ENCODE measurements at places on chromosomes 5 and 9. TPM values are rescaled to one million over a fixed set of nuclear protein-coding genes. Genes with fewer than 3 reads are reported as not detected.
A peak's percentile ranks its signal among the peaks of the same experiment; 100 is the strongest.

The CCL27 gene
- total RNA-seq = 1.7 TPM

The GHR gene
- total RNA-seq = not detected

The PCDHAC2 gene
- 6.0 TPM for total RNA-seq

The KCNN2 gene
- 2.3 TPM for total RNA-seq

The RORB gene
- 2.2 TPM for total RNA-seq

The MELK gene
- total RNA-seq = 7.2 TPM

The SLC27A6 gene
- not detected for total RNA-seq

The PIP5K1B gene
- 0.27 TPM for total RNA-seq

The ANKRD31 gene
- total RNA-seq = 0.42 TPM

The RASA1 gene
- 55.1 TPM for total RNA-seq

The C5orf15 gene
- total RNA-seq = 35.7 TPM

The ARAP3 gene
- total RNA-seq = 8.6 TPM

GRCh38 chr5:101897914-101898313 lies 398.2 kb downstream of the SLCO4C1 start:
- DNase-seq = peak; percentile 64

DNA sequence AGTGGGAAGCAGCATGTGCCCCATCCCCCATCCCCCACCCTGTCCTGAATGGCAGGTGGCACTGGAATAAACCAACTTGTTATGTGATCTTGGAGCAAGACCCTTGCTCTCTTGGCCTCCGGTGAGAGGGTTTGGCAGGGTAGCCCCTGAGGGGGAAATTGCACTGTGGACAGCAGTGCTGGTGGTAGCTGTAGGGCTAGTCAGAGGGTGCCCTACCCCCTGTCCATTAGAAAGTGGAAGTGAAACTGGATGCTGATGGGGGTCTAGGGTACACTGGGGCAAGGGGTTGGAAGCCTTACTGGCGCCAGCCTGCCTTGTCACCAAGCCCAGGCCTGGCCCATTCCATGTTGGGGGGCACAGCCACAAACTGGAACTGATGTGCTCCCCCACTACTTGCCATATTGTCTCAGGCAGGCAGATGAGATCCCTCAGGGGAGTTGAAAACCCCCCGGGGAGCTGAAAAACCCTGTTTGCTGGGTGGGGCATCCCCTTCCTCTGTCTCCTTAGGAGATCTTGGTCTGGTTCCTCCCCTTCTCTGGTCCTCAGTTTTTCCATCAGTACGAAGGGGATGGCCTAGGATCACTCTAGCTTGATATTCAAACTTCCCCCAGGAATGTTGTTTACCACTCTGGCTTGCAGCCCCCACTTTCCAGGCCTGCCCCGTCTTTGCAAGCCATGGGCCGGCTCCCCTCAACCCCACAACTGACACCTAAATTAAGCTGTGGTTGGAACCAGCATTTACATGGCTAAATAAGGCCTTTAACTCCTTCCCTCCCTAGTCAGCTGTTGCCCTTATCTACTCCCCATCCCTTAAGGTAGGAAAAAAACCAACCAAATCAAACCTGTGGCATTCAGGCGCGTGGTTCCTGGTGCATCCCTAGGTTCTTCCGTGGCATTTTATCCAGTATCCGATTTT lies 14.4 kb upstream of the SYNPO start:
- no peak for DNase-seq

GRCh38 chr9:84393266-84393950 lies 52.9 kb upstream of the SLC28A3 start:
- DNase-seq = no peak

DNA sequence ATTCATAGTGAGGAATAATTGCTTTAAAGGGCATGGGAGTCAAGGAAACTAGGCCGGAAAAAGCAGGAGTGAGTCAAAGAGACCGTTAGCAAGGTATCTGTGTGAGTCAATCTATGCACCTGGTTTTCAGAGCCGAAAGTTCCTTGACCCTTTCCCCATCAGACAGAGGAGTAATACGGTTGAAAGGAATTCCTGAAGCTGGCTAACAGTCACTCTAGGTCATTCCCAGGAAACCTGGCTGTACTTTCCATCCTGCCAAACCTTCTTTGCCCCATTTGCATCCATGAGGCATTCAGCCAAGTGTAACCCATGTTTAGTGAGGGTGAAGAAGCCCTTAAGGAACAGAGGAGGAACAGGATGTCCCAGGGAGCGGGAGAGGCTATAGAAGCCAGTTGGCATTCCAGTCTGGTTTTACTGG lies 16.2 kb downstream of the RBM18 start:
- no peak for DNase-seq

- DNase-seq = no peak
These were observed 2.3 kb downstream of the ANXA2R start for GRCh38 chr5:43037636-43038495.

GRCh38 chr5:172624083-172624995 lies 16.7 kb upstream of the NEURL1B start:
- no peak for DNase-seq

DNA sequence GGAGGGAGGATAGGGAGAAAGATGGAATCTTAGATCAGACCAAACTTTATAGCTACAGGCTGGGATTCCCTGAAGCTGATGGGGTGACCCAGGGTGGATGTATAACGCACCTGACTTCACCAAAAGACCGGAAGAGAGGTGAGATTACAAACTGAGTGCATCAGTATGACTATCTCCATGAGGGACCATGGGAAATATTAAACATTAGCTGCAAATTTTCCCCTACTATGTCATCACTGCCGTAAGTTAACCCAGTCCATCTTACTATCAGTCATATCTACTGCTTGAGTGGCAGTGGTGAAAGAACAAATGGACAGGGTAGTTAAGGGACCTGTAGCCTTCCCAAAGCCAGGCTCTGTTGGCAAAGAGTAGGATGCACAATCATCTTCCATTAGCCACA lies 368.3 kb downstream of the EFNA5 start:
- no peak for DNase-seq

DNA sequence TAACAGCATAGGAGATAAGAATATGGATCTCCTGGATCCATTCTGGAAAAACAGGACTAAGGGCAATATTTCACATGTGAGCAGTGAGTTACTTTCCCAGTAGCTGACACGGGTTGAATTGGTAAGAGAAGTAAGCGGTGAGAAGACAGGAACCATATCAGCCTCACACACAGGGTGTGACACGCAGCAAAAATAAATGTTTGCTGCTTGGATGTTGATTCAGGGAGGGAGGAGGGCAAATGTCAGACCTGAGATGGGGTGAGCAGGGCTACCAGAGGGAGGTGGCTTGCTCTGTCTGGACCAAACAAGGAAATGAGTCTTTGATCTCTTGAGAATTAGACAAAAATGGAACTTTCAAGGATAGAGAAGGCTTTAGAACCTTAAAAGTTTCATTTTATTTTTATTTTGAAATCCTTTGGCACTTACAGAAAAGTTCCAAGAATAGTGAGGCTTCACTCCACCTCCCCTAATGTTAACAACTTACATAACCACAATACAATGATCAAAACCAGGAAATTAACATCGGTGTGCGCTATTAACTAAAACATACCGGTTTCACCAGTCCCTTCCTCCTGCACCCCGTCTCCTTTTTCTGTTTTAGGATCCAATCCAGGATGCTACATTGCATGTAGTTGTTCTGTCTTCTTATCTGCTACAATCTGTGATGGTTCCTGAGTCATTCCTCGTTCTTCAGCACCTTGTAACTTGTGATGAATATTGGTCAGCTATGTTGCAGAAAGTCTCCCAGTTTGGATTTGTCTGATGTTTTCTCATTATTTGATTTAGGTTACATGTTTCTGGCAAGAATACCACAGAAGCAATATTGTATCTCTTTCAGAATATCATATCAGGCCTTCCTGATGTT lies 20.5 kb upstream of the ARHGEF28 start:
- no peak for DNase-seq

DNA sequence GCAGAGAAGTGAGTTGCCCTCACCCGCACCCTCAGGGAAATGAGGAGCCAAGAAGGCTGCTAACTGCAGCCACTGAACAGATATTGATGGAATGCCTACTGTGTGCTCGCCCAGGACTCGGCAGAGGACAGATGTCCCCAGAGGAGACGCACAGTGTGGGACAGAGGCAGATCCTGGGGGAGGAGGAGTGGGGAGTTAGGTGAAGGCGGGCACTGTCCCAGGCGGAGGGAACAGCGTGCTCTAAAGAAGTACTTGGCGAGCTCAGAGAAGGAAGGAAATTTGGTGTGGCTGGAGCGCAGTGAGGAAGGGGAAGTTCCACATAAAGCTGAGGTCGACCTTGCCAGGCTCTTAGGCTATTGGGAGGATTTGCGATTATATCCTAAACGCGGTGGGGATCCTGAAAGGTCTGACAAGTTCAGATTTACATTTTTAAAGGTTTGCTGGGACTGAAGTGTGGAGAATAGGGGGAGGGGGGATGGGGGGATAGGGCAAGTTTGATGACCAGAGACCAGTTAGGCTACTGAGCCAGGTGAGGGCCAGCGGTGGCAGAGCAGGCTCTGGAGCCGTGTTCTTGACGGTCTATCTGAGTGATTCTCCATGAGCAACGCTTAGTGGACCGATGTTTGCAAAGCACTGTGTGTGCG lies 23.6 kb upstream of the CERCAM start:
- no peak for DNase-seq

- no peak for DNase-seq
These were observed 39.1 kb upstream of the S1PR3 start for GRCh38 chr9:88952086-88952615.

GRCh38 chr5:179195561-179196404 lies 135.6 kb downstream of the ZNF354C start:
- peak; percentile 13 for DNase-seq

DNA sequence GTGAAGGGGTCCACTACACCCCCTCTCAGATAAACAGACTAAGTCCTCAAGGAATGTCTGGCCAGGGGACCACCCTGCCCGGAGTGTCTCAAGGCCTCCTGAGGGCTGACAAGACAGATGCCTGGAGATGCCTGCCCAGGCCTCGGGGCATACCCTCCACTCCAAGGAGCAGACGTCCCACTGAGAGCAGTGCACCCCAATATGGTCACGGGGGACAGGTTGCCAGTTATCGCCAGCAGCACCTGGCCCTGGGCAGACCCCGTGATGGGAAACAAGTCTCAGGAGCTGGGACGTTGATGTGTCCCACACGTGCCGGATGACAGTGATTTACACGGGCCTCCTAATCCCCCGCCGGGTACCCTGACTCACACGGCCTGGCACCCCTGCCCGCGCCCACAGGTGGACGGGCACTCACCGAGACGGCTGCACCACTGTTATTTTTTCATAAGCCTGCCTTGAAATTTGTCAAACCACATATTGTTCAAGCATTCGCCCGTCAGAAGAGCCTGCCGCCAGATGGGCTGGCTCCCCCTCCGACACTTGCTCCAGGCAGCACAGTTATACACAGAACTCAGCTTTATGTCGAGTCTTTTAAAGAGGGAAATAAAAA lies 43.9 kb downstream of the BARX1 start:
- DNase-seq = no peak

GRCh38 chr5:133026664-133027153 lies 360 bp upstream of the ZCCHC10 start:
- DNase-seq = no peak

- DNase-seq = peak; percentile 81
These were observed at the start of gene INSYN2B for GRCh38 chr5:169980418-169981053. Gene INSYN2B, minus strand, starts transcription at chr5:169980495. Its CDS starts 96,597 bp downstream, at chr5:169883898.

GRCh38 chr9:29999645-30000044 lies 2384.8 kb upstream of the ACO1 start:
- DNase-seq = no peak

GRCh38 chr5:133612249-133612860 lies at the start of gene FSTL4:
Gene FSTL4, minus strand, starts transcription at chr5:133612541.
- DNase-seq = peak; percentile 65

DNA sequence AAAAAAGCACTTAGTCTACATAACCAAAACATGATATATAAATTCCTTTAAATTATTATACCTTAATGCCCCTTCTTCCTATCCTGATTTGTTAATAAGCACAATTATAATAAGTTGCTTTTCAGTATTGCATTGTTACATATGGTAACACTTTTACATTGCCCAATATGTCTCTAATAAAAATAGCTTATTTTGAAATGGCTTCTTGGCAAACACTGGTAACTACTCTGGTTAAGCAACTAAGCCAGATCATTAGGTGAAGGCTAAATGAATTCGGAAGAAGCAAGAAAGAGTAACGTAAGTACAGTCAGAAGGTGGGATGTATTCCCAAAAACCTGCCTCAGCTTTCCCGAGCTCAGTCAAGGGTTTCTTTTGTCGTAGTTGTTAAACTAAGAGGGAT lies 85.3 kb downstream of the TTC39B start:
- no peak for DNase-seq

- no peak for DNase-seq
These were observed 3.2 kb downstream of the WDR5 start for GRCh38 chr9:134139081-134139480.

DNA sequence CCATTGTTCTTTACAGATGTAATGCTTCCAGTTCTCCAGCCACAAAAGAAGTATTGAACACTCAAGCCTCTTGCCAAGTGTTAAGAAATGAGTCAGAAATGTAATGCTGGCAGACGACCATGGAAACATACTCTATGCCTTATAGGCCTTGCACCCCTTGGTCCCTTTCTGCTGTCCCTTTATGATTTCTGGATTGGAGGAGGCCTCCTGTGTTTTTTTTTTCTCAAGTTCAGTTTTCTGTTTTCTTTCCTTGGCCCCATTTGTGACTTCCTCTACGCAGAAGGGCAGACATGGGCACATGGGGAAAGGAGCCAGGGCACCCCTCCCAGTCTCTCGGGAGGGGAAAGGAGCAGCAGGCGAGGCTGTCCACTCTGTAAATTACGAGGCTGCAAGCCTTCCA lies 53.4 kb downstream of the SNX18 start:
- no peak for DNase-seq

- DNase-seq = no peak
These were observed 70.7 kb downstream of the RFK start for GRCh38 chr9:76323490-76323889.

GRCh38 chr9:96219026-96219899 lies 82.7 kb downstream of the HSD17B3 start:
- DNase-seq = peak; percentile 64
